ENCODE measurements at places on chromosomes 12 and 14.

GRCh38 chr14:73741386-73741875 is 27.2 kb upstream of the PNMA1 start:
- DNase-seq, result no peak

GRCh38 chr12:105368047-105368646 is 37.7 kb downstream of the C12orf75 start:
- DNase-seq, result no peak

DNA sequence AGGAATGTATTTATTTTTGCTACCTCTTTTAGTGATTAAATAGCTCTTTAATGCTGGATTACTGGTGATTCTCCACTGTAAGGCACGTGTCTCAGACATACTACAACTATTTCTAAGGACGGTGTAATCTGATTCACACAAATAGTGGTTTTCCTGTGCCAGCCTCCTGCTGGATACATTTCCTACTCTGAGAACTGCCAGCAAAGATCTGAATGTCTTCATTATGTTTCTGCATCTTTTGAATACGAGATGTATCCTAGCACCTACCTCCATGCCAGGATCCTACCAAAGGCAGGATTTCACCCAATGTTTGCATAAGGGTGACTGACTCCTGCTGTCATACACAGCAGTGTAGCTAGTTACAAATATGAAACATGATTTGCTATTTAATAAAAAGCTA is 120.6 kb downstream of the PRICKLE1 start:
- DNase-seq, result no peak

- DNase-seq, result no peak
These were observed 31.7 kb upstream of the KCNH3 start for GRCh38 chr12:49507139-49507538.

DNA sequence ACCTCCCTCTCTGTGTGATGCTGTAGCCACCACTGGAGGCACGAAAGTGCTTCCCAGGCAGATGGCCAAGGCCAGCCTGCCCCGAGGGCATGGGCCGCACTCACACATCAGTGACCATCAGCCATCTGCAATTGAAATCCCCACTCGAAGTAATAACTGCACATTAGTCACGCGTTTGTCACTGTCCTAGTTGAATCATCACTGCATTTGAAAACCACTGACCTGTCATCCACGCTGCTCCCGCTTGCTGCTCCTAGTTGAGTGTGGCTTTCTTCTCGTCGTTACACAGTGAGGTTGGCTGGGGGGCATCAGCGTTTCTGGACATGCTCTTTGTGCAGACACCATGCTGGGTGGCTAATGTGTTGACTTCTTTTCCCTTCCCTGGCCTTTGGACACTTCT is 176.1 kb downstream of the ADGRD1 start:
- no peak for DNase-seq

DNA sequence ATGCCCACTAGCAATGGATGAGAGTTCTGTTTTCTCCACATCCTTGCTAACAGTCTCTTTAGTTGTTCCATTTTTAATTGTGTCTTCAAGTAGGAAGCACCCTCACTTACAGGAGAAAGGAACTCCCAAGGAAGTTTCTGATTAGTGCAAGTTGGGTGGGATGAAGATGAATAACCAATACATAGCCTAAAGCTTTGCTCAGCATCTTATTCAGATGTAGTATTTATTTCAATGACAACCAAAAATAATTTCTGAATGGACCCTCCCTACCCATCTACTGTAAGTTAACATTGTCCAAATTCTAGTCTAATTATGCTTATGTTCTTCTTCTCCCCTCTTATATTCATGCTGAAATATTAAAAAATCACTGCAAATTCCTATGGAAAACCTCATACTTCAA is 36.0 kb downstream of the RASSF3 start:
- no peak for DNase-seq

DNA sequence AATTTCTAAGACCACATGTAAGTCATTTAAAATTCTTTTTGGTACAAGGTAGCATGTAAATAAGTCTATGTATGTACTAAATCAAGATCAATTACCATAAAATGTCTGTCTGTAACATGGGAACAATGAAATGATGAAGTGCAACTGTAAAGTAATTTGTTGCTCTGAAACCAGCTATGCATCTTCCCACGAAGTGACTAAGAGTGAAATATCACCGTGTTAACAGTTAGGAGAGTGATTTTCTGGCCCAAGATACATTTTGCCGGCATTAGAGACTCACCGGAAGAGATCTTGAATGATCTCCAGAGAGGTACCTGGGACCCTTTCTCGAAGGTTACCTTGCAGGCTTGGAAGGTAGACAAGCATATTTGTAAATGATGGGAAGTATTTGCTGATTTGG is 105.8 kb downstream of the SAMD4A start:
- DNase-seq, result no peak

DNA sequence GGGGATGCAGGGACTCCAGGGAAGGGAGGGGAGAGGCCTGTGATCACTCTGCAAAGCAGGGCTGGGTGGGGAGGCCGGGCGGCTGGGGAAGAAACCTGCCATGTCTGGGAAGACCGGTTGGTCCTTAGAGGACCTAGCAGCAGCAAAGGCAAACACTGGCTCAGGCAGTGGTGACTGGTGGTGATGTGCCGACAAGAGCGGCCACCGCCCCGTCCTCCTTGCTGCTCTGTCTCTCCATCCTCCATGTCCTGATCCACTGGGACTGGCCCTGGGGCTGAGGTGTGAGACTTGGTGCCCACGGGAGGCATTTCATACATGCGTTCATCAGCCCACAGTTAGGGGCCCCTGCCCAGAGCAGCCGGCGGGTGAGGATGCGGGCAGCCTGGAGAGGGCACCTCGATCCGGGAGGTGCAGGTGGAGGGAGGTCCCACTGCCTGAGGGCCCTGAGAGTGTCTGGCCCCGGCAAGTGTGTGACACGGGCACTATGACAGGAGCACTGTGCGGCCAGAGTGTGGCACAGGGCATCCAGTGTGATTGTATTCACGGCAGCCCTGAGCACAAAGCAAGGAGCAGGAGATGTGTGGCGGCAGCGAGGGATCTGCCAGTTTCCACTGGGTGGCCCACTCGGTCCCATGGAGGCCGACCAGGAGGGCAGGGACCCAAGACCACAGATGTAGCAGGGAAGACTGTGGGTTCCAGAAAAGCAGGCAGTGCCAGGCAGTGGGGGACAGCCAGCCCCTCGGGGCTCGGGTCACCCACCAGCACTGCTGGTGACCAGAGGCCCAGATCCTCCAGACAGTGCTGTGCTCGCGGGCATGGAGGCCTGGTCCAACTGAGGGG is 13.9 kb downstream of the ANKRD9 start:
- DNase-seq, result no peak

DNA sequence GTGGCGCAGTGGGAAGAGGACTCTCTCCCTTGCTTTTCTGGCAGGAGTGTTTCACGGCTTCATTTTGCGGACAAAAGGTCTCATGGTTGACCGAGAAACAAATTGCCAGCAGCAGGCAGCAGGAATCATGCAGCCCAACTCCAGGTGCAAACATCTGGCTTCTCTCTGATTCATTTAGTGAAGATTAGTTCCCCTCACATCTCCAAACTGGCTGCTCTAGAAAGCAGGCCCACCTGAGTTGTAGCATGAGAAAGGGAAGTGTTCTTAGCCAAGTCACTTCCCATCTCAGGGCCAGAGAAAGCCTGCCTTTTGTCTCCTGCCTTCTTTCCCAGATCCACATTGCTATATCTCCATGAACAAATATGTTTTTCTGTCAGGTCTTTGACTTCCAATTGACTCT is 120.8 kb upstream of the CCDC196 start:
- no peak for DNase-seq

GRCh38 chr14:30053103-30053502 is 125.5 kb upstream of the PRKD1 start:
- no peak for DNase-seq

DNA sequence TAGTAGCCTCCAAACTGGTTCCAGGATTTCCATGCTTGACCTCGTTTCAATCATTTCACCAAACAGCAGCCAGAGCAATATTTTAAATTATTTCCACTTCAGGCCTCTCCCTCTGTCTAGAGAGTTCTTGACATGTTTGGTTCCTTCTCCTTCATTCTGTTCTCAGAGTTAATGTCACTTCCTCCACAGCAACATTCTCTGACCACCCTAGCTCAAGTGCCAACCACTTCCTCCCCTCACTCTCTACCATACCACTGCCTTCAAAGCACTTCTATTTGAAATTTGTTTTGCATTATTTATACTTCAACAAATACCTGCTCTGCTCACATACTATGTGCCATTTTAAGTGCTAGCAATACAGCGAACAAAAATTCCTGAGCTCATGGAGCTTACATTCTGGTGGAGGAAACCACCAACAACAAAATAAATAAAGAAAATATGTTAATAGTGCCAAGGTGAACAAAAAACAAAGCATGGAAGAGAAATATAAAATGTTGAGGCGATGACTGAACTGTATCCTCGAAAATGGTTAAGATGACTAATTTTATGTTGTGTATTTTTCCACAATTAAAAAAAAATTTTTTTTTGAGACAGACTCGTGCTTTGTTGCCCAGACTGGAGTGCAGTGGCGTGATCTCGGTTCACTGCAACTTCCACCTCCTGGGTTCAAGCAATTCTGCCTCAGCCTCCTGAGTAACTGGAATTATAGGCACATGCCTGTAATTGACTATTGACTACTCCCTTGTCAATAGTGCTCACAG is 17.3 kb downstream of the BAZ1A start:
- no peak for DNase-seq

- no peak for DNase-seq
These were observed 133.1 kb downstream of the DAAM1 start for GRCh38 chr14:59321626-59321949.

GRCh38 chr14:61474701-61475100 is 153.3 kb downstream of the PRKCH start:
- no peak for DNase-seq

DNA sequence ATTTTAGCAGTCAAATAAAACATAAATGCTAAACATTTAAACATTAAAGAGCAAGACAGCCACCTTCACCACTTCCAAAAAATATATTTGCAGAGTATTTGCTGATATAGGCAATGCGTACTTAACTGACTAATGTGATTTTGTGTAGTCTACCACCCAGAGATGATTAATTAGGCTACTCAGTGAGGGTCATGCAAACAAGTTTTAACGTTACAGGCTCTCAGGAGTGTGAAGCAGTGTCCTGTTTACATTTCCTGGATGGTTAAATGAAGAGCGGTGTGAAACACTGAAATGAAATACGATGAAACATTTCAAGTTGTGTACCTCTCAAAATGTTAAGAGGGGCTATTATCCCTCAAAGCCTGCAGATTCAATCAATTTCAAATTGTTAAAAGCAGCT is 165.8 kb upstream of the LRIG3 start:
- peak; percentile 27 for DNase-seq

DNA sequence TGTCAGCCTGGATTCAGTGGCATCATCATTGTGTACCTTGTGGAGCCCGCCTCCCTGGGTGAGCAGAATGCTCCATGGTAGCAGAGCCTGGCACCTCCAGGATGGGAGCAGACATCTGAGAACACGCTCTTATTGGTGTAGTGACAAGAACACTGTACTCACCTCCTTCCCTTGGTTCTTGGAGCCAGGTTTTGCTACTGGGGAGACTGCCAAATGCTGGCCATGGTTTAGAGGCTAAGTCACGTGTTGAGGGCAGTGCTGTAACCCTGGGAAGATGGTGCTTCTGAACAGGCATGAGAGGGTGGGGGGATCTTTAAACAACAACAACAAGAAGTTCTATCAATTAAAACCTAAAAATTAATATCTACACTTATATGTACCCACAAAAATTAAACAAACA is 47.6 kb upstream of the ASPG start:
- no peak for DNase-seq

- DNase-seq, result no peak
These were observed 59.6 kb upstream of the NCOR2 start for GRCh38 chr12:124626971-124627411.

GRCh38 chr12:49264466-49264872 is 413 bp upstream of the TUBA1C start:
- no peak for DNase-seq

GRCh38 chr12:13735734-13736133 is 245.7 kb downstream of the GRIN2B start:
- DNase-seq, result no peak

DNA sequence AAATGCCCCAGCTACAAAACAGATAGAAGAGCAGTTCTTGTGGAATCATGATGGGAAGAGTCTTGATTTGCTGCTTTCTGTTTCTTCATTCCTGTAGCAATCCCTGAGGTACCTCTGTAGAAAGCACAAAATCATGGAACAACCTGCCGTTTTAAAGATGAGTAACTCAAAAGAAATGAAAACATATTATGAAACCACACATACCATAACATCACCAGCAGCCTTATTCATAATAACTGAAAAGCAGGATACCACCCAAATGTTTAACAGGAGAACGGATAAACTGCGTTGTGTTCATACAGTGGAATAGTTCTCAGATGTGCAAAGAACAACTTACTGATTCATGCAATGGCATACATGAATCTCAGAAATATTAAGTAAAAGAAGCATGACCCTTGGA is 188.1 kb downstream of the RGS6 start:
- DNase-seq, result no peak

- no peak for DNase-seq
These were observed 70.7 kb upstream of the DDX11 start for GRCh38 chr12:31002999-31003398.

DNA sequence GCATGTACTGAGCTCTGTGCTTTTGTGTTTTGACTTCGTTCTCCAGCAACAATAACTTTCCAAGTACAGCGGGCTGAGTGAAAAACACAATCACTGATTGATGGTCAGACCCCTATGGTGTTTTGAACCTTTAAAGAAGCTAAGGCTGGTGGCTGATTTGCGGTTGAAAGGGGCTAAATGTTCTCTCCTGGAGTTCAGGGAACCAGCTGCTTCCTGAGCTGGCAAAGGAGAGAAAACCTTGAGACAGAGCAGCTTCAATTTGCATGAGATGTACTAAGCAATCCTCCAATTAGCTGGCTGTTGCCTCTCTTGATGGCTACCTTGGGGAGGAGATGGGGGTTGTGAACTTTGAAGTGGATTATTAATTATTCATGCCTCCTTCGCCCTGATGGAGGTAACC is 546.7 kb upstream of the SEL1L start:
- DNase-seq, result peak; percentile 38

- no peak for DNase-seq
These were observed 79.2 kb upstream of the NCOR2 start for GRCh38 chr12:124646385-124647230.

DNA sequence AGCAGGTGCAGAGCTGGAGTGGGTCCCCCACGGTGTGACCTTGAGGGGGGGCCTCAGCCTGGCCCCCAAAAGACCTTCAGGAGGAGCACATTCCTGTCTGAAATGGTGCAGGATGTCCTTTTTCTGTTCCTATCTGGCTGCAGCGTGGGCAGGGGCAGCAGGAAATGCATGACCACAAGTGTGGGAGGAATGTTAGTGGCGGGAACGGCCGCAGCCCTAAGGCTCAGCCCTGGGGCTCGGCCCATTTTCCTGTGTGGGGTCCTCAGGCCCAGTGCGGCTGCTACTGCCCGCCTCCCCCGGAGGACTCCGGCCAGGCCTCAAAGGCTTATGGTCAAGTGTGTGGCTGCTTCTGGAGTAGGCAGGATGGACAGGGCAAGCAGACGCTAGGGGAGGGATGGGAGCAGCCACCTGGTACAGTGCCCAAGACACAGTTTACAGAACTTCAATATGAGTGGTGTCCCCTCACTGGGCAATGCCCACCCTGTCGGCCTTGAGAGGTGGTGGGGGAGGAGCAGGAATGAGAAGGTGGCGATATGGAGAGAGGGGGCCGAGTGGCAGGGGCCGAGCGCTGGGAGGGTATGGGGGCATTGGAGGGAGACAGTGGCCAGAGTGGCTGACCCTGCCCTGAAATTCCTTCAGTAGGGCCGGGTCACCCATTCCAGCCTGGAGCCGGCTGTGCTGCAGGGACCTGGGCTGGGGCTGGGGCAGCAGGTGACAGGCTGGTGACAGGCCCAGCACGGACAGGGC is 137.4 kb downstream of the CALM1 start:
- DNase-seq, result no peak
